ENCODE measurements at places on chromosomes 6 and 20. TPM values are rescaled to one million over a fixed set of nuclear protein-coding genes. Genes with fewer than 3 reads are reported as not detected.
A peak's percentile ranks its signal among the peaks of the same experiment; 100 is the strongest.

GRCh38 chr6:34414999-34415858 lies 10.6 kb downstream of the RPS10 start:
- DNase-seq = peak; percentile 77

Gene SLC22A16
- not detected for total RNA-seq

Gene OLIG3
- not detected for total RNA-seq

DNA sequence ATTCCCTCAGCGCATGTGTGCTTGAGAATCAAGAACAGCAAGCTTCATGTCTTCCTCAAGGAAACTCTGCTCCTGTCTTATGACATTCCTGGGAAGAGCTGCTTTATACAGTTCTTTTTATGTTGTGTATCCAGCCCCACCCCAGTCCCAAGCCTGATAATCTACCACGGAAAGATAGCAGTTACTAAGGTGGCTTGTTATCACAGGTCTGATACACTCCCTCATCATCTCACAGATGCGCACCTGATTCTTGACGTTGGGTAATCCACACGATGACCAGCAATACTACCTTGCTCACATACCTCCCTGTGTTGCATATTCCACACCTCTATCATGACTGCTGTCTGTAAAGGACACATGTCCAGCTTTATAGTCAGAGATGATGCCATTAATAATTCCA lies 3.2 kb downstream of the NHLRC1 start:
- no peak for DNase-seq

- no peak for DNase-seq
Measured at GRCh38 chr6:53587291-53587690, 42.4 kb upstream of the GCLC start.

GRCh38 chr6:170257376-170257775 lies 33.5 kb downstream of the DLL1 start:
- no peak for DNase-seq

Gene IBTK
- total RNA-seq = 29.5 TPM

Gene MEP1A
- not detected for total RNA-seq

Gene PGC
- not detected for total RNA-seq

GRCh38 chr6:100518588-100518987 lies 53.9 kb upstream of the SIM1 start:
- DNase-seq = no peak

- no peak for DNase-seq
Measured at GRCh38 chr6:113824411-113824810, 32.7 kb upstream of the MARCKS start.

GRCh38 chr6:79463621-79464050 lies 73.6 kb downstream of the LCA5 start:
- DNase-seq = no peak

Gene HLA-DQB1
- not detected for total RNA-seq

GRCh38 chr6:90109141-90109540 lies 187.5 kb downstream of the BACH2 start:
- DNase-seq = no peak
